ENCODE measurements at places on chromosomes 4 and X. TPM values are rescaled to one million over a fixed set of nuclear protein-coding genes. Genes with fewer than 3 reads are reported as not detected.

GRCh38 chrX:154371789-154372300 is 2.6 kb downstream of the FLNA start:
- DNase-seq: no peak

DNA sequence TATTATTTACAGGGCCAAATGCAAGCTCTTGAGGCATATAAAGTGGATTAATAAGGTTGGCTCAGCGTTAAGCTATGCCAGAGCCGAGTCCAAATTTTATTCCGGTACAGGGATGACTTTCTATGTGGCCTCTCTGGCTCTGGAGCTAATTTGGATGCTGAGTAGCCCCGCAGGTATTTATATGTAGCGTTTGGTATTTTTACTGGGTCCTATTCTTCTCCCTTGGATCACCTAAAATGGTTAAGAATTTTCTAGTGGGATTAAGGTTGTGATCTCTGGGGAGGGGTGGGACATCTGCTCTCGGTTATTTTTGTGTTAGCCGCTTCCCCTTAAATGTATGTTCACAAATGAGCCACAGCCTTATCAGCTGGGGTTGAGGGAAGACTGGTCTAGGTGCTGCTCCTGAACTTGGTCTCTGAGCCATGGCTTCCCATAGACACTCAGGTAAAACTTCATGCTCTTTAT is 49.4 kb downstream of the FHL1 start:
- DNase-seq: no peak

DNA sequence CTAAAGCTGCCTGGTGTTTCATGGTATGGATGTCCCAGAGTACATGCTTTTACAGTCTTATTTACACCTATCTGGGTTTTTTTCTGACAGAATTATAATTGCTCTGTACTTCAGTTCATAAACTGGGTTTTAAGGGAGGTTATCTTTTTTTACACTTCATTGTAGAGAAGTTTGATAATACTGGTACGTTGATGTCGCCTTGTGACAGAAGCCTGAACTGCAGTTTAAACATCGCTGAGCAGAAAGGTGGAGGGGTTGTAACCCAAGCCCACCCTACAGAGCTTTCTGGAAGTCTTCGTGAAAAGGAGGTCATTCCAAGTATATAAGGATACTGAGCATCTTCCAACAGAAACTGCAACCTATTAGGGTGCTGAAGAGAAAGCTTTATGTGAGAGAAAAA is 46.4 kb downstream of the BEX1 start:
- DNase-seq: no peak

DNA sequence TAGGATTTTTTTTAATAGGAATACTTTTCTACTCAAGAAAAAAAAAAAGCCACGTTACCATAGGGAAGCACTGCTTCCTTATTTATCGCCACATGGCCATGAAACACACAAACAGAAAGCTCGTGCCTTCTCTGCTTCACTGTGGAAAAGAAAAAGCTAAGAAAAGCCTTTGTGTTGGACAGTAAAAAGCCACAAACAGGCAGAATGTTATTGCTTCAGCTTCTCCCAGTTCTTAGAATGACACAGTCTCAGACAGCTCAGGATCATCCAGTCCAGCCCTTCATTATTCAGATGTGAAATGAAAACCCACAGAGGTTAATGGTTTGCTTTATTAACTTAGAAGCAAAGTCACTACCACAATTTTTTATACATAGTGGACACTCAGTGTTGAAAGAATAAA is 181.6 kb upstream of the NOCT start:
- no peak for DNase-seq

The NOX1 gene
- total RNA-seq: not detected

GRCh38 chr4:142861351-142861750 is 15.2 kb upstream of the INPP4B start:
- no peak for DNase-seq

DNA sequence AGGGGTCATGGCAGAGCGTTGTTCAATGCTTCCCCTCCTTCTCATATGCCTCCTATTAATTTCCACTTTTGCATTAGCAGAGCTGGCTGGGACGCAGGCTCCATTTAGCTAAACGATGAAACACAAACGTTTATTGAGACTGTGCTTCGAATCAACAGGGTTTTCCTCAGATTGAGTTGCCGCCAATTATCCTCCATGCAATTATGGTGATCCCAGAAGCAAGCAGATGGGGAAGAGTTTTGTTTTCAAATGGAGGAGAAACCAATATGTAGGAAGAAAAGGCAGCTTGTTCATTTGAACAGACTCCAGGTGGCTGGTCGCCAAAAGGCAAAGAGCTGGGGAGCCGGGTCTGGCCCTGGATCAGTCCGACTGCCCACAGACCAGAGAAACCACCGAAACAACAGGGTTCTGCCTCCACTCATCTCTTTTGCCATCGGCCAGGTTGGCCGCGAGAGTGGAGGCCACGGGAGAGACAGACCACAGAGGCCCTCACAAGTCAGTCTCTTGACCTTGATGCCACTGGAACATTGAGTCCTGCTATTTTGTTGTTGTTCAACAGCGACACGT is 184.8 kb downstream of the GBA3 start:
- no peak for DNase-seq

- no peak for DNase-seq
Measured at GRCh38 chrX:148517176-148517575, 16.8 kb downstream of the AFF2 start.

DNA sequence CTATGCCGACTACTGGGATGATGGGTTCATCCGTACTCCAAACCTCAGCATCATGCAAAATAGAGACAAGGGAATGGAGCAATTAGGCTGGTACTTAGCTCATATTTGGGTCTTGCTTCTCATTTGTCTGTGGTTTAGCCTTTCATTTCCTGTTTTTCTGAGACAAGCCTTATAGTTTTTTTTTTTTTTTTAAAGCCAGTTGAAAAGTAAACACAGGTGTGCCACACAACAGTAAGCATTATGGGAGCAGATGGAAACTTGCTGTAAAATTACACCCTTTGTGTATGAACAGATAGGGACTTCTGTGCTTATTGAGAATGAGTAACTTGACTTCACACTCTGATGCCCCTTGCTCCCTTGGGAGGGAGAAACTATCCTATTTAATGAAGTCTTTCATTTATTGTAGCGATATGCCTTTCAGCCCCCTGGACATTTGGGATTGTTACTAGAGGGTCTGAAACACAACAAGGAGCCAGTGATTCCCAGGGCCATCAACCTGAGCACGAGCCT is 13.7 kb downstream of the RASSF6 start:
- no peak for DNase-seq

DNA sequence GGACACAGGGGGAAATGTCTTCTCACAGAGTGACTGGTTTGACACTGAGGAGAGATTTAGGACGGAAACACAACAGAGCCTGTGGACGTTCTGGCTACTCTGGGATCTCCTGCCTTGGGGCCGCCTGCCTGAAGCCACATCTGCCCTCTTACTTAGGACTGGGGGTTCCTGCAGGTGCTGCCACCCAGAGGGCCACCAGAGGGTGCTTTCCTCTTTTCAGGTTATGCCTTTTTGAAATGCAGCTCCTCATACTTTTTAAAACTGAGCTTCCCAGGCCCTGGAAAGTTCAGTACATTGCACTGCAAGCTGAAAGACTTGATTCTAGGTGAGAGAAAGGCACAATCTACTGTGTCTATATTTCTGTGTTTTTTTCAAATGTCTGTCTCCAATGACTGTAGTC is 92.2 kb upstream of the PGRMC2 start:
- DNase-seq: no peak

GRCh38 chr4:65383589-65384305 is 286.5 kb downstream of the EPHA5 start:
- no peak for DNase-seq

GRCh38 chr4:149175549-149175948 is 640.1 kb downstream of the IQCM start:
- no peak for DNase-seq

DNA sequence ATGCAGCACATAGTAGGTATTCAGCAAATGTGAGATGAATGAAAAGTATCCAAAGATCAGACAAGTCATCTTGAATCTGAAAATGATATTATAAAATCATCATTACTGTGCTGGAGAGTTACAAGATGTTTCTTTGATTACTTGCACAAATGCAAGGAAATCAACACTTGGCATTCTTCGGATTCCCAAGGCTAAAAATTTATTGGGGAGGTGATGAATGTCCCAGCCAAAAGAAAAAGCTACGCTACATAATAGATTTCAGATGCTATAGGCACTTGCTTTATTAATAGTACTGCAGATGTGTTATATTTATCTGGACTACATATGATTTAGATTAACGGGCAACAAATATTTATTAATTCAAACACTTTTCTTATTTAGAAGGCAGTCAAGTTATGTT is 286.7 kb upstream of the TENM3 start:
- no peak for DNase-seq

DNA sequence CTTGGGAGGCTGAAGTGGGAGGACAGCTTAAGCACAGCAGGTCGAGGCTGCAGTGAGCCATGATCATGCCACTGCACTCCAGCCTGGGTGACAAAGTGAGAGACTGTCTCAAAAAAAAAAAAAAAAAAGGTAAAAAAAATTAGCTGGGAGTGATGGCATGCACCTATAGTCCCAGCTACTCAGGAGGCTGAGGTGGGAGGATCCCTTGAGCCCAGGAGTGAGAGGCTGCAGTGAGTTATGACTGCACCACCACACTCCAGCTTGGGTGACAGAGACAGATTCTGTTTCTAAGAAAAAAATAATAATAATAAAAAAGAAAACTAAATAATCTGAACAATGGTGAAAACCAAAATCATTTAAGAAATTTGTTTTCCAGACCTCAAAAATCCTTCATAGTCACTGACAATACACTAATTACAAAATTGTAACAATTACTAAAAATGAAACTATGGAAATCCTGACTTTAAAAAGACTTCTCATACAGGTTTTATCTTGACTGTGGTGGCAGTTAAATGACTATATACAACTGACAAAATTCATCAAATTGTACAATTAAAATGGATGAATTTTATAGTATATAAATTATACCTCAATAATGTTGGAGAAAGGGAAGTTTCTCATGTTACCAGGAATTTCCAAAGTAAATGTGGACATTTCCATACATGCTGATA is 31.3 kb downstream of the PHF8 start:
- DNase-seq: no peak

The FGFBP2 gene
- 1.3 TPM for total RNA-seq

GRCh38 chr4:175369087-175369486 is 443.0 kb downstream of the GPM6A start:
- no peak for DNase-seq
